ENCODE measurements at places on chromosomes 12 and 14.

DNA sequence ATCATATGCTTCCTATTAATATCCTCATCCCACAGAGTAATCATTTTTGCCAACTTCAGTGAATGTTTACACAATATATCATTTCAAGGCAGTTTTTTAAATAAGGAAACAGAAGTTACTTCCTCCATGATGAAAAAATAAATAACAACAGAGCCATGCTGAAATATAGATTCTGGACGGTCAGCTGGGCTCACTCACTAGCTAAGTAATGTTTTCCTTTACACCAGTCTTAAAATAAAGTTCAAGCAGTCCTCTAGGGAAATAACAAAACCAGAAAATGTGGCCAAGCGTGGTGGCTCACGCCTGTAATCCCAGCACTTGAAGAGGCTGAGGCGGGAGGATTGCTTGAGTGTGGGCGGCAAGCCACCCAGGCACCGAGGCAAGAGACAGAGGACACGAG, 28.7 kb downstream of the AICDA start:
- DNase-seq = no peak

DNA sequence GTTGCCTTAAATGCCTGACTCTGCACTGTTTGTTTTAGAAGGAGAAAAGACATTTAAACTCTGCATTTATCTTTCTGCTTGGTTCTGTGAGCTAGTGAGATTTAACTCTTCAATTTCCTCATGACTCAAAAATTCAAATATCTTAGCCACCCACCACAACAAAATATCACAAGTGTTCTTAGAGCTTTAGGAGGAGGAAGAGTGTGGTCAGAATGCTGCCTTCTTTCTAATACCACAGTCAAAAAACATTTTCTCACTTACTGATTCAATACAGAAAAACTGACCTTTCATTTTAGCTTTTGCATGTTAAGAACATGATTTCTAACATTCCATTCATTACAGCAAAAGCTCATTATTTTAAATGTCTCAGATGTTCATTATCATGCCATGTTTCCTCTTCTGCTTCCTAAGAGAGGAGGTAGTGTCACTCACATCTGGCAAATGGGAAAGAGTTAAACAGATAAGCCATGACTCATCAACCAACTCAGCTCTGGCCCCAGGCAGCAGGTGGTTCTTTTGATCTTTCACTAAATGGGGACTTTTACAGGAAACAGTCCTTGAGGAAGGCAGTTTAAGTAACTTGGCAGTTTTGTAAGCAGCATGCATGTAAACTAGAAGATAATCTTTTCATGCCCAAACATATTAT, 56.4 kb upstream of the RNU6-8 start:
- peak; percentile 71 for DNase-seq

GRCh38 chr14:58747181-58747580, 109.4 kb downstream of the DACT1 start:
- DNase-seq = peak; percentile 96

DNA sequence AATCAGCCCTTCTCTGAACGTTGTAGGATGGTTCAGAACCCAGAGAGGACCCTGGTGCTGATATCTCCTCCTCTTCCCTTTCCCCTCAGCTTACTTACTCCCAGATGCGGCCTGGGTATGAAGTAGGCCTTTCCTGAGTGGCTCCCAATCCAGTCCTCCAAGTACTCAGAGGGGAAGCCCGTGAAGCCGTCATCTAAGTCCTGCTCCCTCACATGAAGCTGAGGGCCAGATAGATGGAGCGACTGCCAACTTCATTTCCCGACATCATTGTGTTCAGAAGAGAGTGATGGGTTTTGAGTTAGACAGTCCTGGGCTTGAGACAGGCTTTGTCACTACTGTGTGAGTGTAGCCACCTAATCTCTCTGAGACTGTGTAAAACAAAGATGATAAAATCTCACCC, 2.7 kb downstream of the APOLD1 start:
- no peak for DNase-seq

DNA sequence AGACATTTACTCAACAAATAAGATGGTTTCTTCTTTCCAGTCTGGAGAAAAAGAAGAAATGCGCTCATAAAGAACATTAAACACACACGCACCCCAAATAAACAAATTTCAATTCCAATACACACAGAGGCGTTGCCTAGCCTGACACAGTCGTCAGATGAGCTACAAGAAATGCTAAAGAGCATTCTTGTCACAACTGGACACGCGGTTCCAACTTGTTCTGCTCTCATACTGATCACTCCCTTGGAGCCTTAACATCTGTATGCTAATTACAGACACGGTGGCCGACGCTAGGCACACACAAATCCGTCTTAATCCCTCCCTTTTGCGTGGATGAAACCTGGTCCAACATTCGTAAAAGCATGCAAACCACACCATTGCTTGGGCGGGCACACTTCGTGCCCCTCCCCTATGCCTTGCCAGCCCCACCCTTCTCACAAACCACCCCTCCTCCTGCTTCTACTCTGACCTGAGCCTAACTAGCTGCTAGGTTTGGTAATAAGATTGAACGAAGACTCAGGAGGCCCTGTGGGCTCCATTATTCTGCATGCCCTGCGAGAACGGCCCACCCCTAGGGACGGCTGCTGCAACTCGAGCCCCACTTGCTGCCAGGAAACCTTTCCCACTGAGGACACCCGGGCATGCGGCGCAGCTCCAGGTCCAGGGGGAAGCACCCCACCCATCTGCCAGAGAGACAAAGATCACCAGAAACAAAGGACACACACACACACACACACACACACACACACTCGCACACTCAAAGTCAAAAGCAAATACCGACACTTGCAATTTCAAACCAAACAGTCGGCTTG, 1.2 kb downstream of the KCNK10 start:
- DNase-seq = no peak

GRCh38 chr12:46452061-46452615, 79.6 kb upstream of the SLC38A2 start:
- no peak for DNase-seq

DNA sequence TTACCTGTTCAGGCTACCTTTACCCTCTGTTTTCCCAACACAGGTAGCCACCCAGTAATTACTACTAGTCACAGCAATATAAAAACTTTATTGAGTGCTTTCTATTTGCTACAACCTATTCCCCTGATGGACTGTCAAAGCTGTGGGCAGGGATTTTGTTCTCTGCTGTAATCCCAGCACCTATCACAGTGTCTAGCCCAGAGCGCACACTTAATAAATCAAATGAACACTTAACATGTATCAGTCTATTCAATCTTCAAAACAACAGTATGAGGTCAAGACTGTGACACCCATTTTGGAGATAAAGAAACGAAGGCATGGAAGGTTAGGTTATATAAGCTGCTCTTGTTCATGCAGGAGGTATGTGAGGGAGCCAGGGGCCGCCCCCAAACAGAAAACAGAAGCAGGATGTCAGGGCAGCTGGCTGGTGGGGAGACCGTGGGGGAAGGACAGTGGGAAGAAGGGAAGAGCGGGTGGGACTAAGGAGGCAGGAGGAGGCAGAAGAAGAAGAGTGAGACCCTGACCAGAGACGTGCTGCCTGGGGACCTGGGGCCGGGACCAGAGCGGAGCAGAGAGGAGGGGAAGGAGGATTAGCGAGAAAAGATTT, 1.7 kb downstream of the TNFRSF1A start:
- peak; percentile 69 for DNase-seq

- no peak for DNase-seq
These were observed 784.0 kb downstream of the TMTC2 start for GRCh38 chr12:83470749-83471148.

- DNase-seq = peak; percentile 61
These were observed 169.5 kb downstream of the TTC8 start for GRCh38 chr14:88993946-88994345.

DNA sequence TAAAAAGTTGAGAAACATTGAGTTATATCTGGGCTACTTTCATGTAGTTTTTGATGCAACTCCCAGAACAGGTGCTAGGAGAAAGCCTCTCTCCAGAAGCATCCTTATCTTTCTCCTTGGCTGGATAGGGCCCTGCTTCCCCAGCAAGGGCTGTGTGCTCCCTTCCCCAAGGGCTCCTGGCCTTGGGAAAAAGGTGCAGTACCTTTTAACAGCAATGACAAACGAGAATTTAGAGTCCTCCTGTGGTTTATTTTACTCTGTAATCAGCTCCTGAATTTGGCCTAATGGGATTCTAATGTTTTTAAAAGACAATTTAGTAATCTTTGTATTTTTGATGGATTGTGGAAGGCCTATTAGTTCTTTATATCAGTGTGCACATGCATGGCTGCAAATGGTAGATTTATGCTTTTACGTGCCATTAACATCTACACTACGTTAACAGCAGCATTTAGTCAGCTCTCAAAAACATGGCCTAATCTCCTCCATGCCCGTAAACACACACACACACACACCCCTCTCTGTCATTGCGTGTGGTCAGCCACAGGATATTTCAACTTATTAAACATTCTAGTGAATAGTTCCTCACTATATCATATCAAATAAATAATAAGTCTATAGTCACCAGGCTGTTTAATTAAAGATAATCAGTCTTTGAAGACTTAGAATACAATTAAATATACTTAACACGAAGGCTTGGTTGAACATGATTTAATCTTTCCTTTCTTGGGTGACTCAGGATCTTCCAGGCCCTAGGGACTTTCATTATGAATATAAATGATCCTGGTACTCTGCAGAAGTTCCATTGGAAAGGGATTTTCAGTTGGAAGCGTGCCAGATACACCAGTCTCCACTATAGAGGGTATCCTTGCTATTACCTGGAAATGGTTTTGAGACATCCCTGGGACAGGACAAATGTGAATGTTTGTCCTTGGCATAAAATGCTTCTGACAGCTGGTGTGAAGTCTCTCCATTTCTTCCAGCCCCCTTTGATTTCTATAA, 181.4 kb upstream of the PWP1 start:
- no peak for DNase-seq

- no peak for DNase-seq
These were observed 200.2 kb upstream of the SLC38A2 start for GRCh38 chr12:46572644-46573346.

GRCh38 chr14:47346849-47347248, 328.6 kb downstream of the MDGA2 start:
- DNase-seq = no peak

DNA sequence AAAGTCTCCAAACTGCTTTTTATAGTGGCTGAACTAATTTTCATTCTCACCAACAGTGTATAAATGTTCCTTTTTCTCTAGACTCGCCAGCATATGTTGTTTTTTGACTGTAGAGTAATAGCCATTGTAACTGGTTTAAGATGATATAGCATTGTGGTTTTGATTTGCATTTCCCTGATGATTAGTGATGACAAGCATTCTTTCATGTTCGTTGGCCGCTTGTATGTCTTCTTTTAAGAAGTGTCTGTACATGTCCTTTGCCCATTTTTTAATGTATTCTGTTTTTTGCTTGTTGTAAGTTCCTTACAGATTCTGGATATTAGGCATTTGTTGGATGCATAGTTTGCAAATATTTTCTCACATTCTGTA, 404.9 kb downstream of the FLRT2 start:
- peak; percentile 6 for DNase-seq

DNA sequence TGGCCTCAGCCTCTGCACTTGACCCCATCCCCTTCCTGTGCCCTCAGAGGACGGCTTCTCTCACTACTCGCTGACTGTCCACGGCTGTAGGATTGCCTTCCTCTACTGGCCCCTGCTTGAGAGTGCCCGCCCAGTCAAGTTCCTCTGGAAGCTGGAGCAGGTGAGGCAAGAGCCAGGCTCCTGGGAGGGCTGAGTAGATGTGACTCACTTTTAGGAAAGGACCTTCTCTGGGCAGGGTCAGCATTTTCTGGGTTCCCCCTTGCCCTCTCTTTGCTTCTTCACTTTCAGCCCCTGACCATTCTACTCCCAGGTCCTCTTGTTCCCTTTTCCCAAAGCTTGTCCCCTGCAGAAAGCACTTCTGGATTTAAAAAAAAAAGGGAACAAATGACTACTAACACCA, 7.7 kb downstream of the CLSTN3 start:
- peak; percentile 5 for DNase-seq

GRCh38 chr14:54606631-54607133, 39.8 kb downstream of the SAMD4A start:
- peak; percentile 50 for DNase-seq

GRCh38 chr12:91896286-91897024, 249.2 kb downstream of the BTG1 start:
- no peak for DNase-seq

DNA sequence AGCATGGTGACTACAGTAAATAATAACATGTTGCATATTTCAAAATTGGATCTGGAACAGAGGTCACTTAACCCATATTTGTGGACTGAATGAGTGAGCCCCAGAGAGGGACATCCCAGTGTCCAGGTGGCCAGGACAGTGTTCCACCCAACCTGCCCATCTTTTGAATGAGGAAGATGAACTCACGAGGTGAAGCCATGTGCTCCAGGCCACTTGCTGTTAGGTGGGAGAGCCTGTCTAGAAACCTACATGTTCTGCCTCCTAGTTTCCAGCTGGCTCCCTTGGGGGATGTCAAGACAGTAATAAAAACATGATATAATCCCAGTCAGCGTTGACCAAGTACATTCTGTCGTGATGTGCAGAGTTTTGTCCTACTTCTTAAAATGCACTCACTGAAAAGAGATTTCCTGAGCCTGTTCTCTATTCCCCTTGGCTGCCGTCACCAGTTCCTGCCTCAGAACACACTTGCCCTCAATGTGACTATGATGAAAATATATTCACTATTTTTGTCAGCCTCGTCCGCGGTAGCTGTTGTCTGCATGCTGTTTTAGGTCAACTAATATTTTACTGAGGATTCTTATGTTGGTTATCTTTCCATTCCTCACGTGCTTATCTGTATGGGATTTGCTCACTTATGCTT, 25.7 kb downstream of the TSPAN9 start:
- no peak for DNase-seq

- DNase-seq = no peak
These were observed 732 bp upstream of the ARF3 start for GRCh38 chr12:48958049-48958388.

DNA sequence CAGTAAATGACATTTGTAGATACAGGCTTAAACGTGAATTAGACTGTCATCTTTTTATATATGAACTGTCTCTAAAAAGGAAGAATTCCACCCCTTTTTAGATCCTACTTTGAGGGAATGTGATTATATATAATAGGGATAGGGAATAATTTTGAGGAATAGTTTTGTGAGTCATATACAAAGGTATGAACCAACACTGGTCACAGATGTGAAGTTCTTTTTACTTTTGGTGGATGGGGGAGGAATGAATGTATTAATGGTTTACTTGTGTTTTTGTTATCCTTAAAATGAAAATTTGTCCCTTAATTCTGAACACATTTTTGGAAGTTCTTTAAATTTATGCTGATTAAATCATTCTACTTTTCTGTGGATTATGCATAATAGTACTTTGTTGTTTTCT, 30.4 kb downstream of the FRS2 start:
- no peak for DNase-seq
